Stimulated activated CD4-positive, alpha-beta T cell treated with anti-CD3 and anti-CD28 coated beads, Interleukin-15, amount 100 ng/mL, for 1 hour (primary cell): ENCODE measurements at places on chromosomes 7 and 10.

DNA sequence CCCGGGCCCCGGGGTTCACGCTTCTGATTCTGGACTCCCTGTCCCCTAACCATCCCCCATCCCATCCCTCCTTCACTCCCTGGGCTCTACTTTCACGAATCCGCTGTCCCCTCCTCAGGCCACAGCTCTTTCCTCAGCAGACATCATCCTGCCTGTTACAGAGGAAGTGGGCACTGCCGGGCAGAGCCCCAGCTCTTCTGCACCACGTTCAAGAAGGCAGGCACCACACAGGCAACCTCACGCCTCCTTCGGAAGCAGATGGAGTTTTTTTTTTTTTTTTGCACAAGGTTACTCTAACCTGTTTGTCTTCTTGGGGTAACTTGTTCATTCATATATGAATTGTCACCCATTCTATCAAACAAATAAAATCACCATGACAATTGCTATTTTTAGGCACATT lies 17.9 kb upstream of the ZNF32 start:
- no peak for DNase-seq

DNA sequence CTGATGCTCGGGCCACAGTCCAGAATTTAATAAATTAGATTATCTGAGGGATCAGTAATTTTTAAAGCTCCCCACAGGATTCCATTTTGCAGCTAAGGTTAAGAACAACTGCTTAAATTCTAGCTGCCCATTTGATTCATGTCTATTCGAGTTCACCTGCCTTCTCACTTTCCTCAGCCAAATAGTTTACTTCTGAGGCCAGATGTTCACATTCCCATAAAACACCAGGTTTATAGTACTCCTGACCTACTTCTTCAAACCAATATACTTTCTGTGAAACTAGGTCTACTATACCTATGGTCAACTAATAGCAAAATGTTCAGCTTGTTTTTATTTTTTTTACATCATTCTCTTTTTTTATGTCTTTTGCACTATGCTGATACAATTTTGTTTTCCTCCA lies 86.3 kb downstream of the GPR158 start:
- DNase-seq = no peak

GRCh38 chr10:14123139-14123538 lies 207.6 kb downstream of the FRMD4A start:
- no peak for DNase-seq

DNA sequence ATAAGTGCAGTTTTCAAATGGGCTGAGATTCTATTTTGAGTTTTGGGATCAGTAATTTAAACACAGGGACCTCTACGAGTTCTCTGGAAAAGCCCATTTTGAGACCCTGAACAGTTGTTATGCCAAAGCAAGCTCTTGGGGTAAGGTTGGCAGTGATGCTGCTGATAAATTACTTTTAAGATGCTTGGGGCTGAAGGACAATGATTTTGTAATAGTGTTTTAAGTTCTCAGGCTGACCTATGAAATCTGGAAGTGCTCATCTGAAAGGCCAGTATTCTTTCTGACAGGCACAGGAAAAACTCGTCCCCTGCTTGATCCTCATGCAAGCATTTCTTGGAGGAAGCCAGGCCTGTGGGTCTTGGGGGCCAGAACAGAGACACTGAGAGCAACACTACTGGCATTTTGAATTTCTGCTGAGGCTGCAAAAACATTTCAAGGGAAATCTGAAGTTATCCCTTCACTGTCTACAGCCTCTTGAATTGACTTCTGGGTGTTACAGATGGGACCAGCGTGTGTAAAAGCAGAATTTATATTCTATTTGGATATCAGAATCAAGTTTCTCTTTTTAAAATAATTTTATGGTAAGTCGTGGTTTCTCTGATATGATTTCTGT lies 79.7 kb downstream of the AUTS2 start:
- no peak for DNase-seq

- no peak for DNase-seq
Observed at GRCh38 chr10:12332572-12333379, 16.6 kb upstream of the CAMK1D start.

GRCh38 chr10:119360181-119360921 lies 153.0 kb downstream of the GRK5 start:
- DNase-seq = no peak

DNA sequence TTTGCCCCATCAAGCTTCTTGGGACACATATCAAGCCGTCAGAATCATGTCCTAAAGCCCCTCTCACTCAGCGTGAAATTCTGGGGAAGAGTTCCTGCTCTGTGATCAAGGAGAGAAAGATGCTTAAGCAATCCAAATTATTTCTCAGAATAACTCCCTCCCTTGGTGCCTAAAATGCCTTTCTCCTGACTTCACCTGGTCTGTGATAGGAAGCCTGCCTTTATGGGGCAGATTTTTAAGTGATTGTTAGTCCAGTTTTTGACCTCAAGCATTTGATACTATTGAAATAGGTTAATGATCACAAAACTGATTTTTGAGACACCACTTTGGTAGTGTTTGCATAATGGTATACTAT lies 76.4 kb upstream of the MAGI2 start:
- no peak for DNase-seq

GRCh38 chr10:24333736-24334135 lies 124.8 kb downstream of the KIAA1217 start:
- DNase-seq = no peak

DNA sequence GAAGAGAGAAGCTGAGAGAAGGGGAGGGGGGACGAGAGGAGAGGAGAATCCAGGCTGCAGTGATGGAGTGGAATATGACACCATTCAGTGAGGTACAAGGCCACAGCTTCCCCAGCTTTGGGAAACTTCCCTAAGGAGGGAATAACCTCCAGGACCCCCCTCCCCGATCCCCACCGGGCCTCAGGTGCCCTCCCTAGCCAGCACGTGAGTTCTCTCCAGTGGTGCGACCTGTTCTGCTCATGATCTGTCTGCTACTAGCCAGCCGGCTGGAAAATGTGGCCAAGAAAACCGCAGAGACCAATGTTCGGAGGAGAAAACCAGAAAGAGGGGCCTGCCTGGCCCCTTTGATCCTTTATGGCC lies 39.9 kb upstream of the AGK start:
- DNase-seq = no peak

- DNase-seq = no peak
Observed at GRCh38 chr10:22505911-22506685, 160.8 kb downstream of the SPAG6 start.

DNA sequence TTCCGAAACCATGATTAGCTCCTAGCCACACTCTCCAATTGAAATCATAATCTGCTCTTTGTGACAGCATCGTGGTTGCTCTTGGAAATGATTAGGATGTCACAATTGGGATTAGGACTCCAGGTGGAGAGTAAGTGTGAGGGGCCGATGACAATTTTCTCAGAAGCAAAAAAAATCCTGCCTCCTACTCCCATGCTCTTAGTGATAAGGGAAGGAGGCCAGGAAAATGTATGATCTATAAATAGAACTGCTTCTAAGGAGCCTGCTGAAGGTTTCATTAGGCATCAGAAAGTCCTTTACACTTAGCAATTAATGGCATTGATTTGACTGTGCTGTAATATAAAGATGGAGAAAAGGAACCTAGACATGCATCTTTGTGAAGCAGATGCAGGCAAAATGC lies 226.3 kb upstream of the AGK start:
- DNase-seq = no peak

GRCh38 chr10:99393036-99393435 lies 37.4 kb downstream of the GOT1 start:
- DNase-seq = no peak

- DNase-seq = no peak
Observed at GRCh38 chr10:80201608-80202141, 3.7 kb downstream of the ANXA11 start.

GRCh38 chr7:139948587-139949335 lies 114.0 kb downstream of the PARP12 start:
- DNase-seq = no peak

GRCh38 chr7:136958016-136958415 lies 89.6 kb downstream of the CHRM2 start:
- no peak for DNase-seq

GRCh38 chr7:43756368-43757072 lies 2.0 kb upstream of the BLVRA start:
- no peak for DNase-seq

- DNase-seq = no peak
Observed at GRCh38 chr7:102319671-102320070, 33.0 kb downstream of the SH2B2 start.

GRCh38 chr7:76244781-76245391 lies 43.2 kb downstream of the SRRM3 start:
- DNase-seq = no peak

DNA sequence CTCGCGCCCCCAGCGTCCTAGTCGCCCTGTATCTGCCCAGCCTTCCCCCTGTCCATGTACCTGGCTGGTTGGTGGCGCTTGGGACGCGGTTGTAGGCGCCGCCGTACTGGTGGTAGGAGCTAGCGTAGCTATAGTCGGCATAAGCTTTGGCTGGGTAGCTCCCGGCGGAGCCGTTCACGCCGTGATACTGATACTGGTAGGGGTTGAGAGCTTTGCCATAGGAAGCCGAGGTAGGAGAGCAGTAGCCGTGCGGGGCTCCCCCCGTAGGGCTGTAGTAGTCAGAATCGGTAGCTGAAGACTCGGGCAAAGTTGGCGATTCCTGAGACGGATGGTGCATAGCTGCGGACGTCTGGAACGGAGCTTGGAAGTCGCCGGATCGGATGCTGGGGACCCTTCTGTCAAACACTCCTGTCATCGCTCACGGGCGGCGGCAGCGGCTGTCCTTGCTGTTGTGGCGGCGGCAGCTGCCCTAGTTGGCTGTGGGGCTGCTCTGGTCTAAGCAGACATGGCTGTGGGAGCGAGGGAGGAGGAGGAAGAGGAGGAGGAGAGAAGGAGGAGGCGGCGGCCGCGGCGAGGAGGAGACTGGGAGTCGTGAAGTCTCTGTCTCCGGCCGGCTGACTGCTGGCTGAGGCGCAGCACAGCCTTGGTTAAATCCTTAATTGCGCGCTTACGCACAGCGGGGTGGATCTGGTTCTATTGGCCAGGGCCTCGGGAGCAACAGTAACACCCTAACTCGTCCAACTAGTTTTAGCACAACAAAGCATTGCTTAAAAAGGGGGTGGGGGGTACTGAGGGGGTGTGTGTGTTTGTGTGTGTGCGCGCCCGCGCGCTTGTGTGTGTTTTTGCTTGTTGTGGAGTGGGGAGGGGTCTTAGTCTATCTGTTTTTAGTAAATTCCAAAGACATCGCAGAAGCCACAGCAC lies at the start of gene DLX5:
DLX5 (minus strand) TSS at position 623 of the 921 bp plus-strand sequence; CDS start at position 415, 208 bp downstream.
- DNase-seq = no peak

GRCh38 chr10:133254421-133255120 lies 16.9 kb downstream of the VENTX start:
- no peak for DNase-seq

GRCh38 chr7:140714331-140715040 lies 18.0 kb downstream of the NDUFB2 start:
- no peak for DNase-seq

GRCh38 chr10:60883187-60883586 lies 60.8 kb downstream of the RHOBTB1 start:
- DNase-seq = no peak

DNA sequence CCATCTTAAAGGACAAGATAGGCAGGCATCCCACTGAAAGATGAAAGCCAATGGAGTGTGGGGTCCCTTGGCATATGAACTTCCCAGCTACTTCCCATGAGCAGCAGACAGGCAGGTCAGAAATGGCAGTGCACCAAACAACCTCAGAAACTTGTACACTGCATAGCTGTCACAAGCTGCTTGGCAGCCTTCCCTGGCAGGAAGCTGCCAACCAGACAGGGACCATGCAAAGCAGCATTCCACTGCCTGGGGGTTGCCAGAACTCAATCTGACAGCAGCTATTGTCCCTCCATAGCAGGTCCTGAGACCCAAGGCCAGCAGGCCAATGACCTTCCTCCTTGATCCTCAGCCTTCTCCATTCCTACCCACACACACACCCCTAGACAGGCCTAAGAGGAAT lies 139.5 kb downstream of the PLCE1 start:
- no peak for DNase-seq

DNA sequence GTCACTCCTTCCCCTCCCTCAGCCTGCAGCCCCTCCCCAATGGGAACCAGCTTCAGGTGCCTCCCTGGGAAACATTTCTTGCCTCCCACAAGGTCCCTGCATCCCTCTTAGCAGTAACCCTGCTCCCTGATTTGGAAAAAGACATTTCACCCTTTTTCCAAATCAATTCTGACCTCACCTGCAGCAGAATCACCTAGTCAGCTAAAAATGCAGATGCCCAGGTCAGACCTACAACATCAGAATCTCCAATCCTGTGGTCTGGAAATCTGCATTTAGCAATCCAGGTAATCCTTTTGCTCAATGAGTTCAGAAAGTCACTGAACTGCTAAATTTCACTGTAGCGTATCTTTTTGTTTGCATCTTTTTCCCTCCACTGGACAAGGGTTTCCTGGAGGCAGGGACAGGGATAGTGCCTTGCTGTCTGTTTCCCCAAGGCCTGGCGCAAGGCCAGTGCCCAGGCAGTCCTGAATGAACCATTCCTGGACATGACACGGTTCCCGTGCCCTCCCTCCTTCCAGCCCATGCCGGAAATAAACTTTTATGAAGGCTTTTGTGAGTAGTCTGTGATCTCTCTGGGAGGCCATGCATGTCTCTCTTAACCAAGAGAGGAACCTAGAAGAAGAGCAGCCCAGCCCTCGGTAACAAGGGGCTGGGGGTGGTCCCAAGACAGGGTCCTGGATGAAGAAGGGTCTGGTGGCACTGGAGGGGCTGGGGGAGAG lies 44.0 kb downstream of the COL13A1 start:
- no peak for DNase-seq

DNA sequence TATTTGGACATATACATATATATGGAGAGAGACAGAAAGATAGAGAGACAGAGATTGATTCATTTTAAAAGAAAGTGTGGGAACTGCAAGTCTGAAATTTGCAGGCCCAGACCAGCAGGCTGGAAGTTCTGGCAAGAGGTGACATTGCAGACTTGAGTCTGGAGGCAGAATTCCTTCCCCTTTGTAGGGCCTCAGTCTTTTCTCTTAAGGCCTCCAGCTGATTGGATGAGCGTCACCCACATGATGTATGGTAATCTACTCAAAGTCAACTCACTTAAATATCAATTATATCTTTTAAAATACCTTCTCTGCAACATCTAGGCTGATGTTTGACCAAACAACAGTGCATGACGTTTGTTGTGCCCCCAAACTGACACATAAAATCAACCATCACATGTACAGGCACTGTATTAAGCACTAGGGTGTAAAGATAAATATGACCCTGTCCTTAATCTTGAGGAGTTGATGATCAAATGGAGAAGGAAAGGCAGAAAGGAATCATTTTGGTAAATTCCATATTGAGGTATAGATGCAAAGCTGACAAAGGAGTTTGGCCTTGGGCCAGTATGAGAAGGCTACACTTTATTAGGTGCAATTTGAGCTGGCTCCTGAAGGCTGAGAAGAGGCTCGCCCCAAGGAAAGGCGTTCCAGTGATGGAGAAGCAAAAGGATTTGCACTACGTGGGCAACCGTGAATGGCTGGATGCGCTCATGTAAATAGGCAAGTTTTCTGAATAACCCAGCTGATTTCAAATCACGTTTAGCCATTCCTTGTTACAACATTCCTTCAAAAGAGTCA lies 52.6 kb downstream of the BPGM start:
- DNase-seq = no peak

GRCh38 chr7:92797284-92797683 lies 39.1 kb downstream of the CDK6 start:
- no peak for DNase-seq

GRCh38 chr10:14688606-14689005 lies 86.1 kb downstream of the FAM107B start:
- no peak for DNase-seq
